ENCODE measurements at places on chromosomes 7 and 10. TPM values are rescaled to one million over a fixed set of nuclear protein-coding genes. Genes with fewer than 3 reads are reported as not detected.

JCAD gene
- total RNA-seq, result 0.03 TPM

IKZF1 gene
- total RNA-seq, result 410 TPM

OPN4 gene
- total RNA-seq, result not detected

MXI1 gene
- total RNA-seq, result 33.2 TPM

EPO gene
- not detected for total RNA-seq

AEBP1 gene
- 21.5 TPM for total RNA-seq

DNA sequence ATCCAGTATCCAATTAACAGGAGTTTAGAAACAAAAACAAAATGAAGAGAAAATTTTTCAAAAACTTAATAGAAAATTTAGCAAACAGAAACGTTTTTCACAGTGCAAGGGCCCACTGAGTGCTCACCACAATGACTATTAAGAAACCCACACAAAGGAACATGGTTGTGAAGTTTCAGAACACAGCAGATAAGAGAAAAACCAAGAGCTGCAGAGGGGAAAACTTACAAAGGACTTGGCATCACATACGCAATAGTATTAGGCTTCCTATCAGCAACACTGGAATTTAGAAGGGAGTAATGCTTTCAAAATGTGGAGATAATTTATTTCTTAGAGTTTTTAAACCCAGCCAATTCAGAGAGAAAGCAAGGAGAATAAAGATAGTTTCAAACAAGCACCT, 1.7 kb upstream of the C7orf25 start:
- no peak for DNase-seq

- DNase-seq, result no peak
These were observed 109.0 kb downstream of the TACC2 start for GRCh38 chr10:122097935-122098334.

DNA sequence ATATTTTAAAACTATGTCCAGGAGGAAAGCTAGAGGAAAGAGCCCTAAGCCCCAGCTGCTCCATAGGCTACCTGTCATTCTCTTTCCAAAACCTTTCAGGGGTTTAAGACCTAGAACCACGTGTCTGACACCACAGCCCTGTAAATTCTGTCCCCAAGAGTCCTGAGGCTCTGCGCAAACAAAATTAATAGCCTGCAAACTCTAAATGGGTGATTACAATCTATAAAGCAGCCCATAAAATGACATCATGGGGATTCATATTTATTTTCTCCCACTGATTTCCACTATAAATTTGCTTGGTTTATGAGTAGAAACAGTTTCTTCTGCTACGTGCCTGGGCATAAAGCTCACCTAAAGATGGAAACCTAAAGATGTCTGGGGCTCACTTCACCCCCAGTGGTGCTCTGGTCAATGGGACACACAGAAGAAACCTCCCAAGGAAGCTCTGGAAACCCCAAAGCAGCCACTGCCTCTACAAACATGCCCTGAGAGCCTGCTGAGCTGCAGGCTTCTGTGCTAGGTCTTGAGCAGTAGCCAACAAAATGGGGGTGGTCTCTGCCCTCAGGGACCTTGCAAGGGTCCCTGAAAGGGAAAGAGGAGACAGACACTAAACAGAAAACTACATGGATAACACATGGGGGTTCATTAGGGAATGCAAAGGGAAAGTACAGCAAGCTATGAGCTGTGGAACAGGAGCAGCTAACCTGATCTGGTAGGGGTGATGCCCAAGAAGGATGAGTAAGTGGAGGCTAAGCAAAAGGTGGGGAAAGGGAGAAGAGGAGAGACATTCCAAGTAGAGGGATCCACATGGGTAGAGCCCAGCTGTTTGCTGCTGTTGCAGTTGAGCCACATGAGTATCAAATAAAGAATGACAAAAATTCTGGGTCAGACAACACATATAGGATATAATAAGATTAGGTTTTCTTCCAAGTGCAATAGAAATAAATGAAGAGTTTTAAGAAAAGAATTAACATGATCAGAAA, 331.7 kb downstream of the KCNMA1 start:
- DNase-seq, result no peak

DNA sequence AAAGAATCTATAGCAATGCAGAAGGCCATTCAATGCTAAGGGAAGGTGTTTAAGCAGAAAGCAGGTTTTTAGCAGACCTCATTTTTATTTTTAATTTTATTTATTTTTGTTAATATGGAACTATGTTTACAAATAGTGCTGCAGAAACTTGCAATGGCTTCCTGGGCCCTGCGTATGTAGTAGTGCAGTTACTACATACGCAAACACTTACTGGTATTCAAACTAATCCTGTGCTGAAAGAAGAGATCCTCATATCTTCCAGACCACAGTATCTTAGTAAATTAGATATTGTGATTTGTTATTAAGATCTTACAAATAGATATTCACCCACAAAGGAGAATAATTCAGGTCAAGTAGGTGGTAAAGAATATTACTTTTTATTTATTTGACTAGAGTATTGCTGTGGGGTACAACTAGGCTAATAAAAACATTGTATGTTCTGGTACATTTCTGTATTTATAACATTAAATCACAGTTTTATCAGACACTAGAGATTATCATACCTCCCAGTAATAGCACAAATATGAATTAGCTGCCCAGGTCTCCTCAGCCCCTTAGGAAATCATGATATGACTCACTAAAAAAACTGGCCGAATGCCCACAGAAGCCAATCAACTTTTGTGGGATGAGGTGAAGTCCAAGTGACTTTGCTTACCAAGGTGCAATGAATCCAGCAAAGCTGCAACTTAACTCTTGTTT, 57.6 kb downstream of the RNLS start:
- DNase-seq, result no peak

DNA sequence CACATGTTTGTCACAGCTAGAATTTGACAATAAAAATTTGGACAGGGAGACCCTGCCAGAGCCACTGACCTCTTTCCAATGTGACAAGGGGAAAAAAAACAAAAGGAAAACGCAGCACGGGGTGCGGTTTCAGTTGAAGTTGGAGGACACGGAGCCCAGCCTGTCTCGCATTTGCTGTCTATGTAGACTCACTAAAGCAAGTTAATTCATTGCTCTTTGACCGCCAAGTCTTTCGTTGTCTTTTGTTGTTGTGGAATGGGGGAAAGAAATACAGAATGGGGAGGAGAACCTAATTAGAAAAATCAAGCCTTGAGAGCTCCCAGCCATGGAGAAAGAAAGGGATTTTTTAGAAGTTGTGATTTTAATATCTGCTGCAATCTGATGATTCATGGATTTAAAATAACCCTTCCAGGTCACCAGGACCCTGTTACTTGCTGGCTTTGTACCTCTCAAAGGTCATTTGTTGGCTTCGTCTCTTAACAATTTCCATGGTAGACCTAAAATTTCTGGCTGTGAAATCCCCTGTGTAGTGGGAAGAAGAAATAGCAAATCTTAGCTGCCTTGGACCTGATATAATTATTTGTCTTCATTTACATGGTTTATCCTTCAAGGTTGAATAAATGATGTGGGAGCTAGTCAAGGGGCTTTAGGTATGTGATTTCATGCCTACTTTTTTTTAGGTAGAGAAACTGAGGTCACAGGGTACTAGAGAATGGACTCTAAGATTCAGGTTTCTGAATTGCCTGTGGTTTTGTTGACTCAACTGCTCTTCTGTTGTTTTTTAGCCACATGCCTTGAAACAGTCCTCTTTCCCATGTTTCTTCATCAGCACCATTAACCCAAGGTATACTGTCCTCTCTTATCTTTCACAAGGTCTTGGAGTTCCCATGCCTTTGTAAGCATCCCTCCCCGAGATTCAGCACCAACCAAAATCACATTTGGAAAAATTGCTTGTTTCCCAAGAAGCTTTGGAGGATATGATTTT, 78.7 kb downstream of the TCF7L2 start:
- DNase-seq, result no peak

DNA sequence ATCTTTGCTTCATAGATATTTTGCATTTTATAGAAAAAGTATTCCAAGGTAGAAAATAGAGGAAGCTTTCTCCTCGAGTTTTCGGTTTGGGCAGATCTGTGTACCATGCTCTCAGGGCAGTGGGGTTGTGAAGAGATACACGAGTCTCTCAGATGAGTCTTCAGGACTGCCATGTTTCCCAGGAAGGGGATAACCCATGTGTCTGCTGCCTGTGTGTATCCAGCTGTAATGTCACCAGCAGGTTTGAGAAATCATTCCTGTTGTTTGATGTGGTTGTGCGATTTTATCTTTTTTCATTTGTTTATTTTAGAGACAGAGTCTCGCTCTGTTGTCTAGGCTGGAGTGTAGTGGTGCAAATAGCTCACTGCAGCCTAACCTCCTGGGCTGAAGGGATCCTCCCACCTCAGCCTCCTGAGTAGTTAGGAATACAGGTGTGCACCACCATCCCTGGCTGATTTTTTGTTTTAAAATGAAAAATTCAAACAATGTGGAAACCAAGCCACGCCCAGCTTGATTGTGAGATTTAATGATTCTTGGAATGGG, 48.9 kb downstream of the SNX10 start:
- no peak for DNase-seq

DNA sequence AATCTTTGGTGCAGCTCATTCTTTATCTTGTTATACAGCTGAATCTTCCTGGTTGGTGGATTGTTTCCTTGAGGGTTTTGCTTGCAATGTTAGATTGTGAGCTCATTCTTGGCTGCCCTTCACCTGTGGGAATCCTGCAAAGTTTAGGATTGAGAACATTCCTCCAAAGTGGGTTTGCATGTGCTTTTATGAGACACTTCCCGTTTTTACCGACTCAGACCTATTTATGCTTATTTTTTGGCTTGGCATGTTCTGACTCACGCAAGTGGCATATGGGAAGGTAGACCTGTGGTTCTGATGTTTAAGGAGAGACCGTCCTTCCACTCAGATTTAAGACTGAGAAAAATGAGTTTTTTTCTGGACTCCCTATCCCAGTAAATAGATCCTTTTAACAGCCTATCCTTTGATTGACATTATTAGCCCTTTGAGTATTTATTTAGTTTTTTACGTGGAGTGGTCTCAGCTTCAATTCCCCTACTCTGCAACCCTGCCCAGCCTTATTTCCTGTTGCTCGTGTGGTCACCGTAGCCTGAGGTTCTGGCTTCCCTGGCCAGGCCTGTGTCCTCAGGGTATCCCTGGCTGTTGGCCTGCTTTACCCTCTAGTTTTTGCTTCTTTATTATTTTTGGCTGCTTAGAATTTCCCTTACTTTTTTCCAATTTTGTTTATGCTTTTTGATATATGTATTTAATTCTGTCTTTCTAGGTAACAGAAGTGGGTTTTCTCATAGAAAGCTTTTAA, 13.4 kb upstream of the PRF1 start:
- no peak for DNase-seq

DNA sequence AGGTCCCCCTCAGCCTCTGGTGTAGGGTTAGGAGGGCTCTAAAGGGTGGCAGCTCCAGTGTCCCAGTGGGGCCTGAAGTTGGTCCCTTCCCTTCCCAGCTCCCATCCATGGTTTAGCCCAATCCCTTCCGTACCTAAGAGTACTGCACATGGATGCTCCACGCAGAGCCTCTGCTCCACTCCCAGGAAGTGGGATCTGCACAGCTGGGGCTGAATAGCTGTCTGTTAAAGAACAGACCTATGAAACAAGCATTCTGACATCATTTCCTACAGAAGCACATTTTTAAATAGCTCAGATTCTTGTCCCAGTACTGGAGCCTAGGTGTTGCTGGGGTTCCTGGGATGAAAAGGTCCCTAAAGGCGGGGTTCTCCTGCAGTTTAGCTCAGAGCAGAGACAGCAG, 135.9 kb downstream of the ZMYND11 start:
- no peak for DNase-seq

DNA sequence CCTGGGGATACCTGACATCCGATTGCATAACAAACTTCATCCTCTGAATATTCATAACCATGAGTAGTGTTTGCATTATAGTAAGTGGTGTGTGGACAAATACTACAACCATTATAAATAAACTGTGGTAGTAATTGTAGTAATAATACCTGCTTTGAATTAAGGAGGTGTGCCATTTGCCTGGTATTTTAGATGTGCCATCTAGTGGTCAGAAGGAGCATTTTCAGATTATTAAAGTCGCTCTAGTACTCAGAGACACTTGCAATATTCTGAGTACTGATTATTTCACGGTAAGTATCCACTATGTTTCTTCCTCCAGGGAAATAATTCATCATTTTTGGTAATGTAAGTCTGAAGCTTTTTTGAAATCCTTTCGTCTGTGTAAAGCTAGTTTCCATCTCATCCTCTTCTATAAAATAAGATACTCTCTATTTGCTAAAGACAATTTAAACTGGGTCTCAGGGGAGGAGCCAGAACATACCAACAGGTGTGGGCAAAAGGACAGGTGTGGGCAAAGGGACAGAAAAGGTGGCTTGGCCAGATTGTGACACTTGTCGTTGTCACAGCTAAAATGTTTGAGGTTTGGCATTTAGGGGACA, 115.3 kb upstream of the WDR11 start:
- DNase-seq, result no peak

DNA sequence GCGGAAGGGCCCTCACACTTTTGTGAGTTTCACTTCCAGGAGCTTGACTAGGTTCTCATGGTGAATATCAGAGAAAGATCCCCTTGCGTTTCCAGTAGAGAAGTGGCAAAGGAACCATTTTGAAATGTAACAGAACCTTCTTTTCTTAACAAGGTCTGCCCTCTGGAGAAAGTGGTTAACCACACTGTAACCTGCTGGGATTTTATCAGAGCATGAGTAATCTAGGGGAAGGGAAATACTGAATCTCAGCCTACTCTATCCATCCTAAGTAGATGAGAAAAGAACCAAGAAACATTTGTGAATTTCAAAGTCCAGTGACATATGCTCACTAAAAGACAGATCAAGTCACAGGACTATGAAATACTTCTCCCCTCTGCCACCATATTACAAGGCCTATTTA, 235.5 kb downstream of the ZEB1 start:
- no peak for DNase-seq

DNA sequence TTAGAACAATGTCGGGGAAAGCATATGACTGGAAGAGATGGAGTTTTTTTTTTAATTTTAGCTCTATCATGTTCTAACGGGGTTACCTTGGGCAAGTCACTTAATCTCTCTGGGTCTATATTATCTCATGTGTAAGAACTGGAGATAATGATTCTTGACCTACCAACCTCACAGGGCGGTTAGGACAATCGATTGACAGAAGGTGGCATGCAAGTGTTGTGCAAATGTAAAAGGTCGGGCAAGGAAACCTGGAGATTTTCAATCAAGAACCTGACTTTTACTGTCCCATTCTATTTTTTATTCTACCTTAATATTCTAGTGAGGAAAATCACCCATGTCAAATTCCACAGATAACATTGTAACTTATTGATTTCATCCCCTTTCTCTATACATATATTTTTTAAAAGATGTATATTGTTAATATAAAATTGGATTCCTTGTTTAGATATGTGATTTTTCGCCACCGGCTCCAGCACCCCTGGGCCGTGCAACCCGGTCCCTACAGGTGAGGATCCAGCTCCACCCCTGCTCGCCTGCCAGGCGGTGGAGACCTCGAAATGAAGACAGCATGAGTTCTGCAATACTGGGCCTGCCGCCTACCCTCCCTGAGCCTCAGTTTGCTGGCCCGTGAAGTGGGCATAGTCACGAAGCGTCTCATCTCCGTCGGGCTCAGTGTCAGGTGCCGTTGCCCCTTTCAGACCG, 497.6 kb upstream of the PHF14 start:
- DNase-seq, result no peak

DNA sequence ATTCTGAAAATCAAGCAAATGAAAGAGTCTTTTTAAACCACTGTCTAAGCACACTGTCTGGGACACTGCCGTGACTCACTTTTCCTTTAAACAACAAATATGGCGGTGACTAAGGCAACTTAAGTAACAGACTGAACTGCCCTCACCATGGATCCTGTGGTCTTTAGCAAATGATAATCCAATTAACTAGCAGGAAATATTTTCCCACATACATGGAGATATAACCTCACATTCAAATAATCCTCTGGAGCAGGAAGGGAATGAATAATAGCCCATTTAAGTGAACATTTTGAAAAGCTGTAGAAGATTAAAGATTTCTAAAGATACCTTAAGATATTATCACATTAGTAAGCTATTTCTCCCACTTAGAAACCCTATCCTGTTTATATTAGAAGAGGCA, 40.3 kb upstream of the LRRC17 start:
- DNase-seq, result no peak
